ENCODE measurements at places on chromosomes 2 and 18.

DNA sequence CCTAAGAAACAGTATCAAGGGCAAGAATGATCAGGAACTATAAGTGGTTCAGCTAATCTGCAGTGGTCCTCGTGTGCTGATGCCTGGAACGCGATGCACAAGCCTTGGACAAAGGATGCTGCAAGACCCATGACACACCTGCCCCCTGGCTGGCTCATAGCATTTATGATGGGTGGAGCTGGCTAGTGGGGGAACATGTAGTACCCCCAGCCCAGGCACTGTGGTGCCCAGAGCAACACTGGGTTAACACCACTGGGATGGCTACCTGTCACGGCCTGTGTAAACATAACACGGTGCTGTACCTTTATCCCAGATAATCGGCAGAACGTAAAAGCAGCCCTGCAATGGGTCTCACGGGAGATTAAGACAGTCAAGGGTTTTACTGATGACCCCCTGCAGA lies 60.3 kb upstream of the PEX13 start:
- no peak for DNase-seq

GRCh38 chr2:47034973-47035609 lies 119.5 kb upstream of the MCFD2 start:
- peak; percentile 88 for DNase-seq

DNA sequence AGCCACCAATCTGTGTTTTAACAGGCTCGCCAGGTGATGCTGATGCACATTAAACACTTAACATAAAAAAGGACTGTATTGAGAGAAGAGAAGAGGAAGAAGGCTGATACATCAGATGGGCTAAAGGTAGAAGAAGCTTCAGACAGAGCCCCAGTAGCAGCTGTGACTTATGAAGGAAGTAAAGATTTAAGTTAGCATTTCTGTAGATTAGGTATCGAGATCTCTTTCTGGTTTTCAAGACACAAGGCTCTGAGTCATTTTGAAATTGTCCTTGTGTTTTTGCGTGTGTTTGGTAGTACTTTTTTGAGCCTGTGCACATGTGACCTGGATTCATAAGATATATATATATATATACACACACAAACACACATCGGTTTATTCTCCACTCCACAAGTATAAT lies 40.6 kb upstream of the GCFC2 start:
- DNase-seq, result no peak

DNA sequence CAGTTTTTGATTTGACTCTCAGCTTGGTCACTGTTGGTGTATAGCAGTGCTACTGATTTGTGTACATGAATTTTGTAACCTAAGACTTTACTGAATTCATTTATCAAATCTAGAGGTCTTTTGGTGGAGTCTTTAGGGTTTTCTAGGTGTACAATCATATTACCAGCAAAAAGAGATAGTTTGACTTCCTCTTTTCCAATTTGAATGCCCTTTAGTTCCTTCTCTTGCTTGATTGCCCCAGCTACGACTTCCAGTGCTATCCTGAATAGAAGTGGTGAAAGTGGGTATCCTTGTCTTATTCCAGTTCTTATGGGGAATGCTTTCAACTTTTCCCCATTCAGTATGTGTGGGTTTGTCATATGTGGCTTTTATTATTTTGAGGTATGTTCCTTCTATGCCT lies 312.9 kb upstream of the REV1 start:
- DNase-seq, result peak; percentile 10

- no peak for DNase-seq
Measured at GRCh38 chr2:176812246-176812775, 400.3 kb upstream of the HNRNPA3 start.

- DNase-seq, result peak; percentile 87
Measured at GRCh38 chr2:219344751-219345430, 12.3 kb upstream of the RESP18 start.

- DNase-seq, result no peak
Measured at GRCh38 chr2:152115952-152116351, 17.1 kb upstream of the CACNB4 start.

DNA sequence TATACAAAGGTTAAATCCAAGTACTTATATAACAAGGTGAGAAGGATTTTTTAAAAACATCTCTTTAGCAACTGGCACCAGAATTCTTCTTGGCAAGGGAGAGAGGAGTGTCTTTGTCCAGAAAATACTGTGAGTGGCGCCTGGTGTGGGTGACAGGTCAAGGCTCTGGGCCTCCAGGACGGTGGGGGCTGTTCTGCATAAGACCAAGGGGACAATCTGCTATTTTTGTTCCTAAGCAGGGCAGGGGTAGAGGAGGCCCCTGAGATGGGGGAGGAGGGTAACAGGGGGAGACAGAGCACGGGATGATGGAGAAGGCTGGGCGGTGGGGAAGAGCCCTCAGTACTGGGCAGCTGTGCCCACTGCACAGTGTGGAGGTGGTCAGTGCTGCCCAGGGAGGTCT lies 51.6 kb upstream of the TAF1B start:
- DNase-seq, result no peak

DNA sequence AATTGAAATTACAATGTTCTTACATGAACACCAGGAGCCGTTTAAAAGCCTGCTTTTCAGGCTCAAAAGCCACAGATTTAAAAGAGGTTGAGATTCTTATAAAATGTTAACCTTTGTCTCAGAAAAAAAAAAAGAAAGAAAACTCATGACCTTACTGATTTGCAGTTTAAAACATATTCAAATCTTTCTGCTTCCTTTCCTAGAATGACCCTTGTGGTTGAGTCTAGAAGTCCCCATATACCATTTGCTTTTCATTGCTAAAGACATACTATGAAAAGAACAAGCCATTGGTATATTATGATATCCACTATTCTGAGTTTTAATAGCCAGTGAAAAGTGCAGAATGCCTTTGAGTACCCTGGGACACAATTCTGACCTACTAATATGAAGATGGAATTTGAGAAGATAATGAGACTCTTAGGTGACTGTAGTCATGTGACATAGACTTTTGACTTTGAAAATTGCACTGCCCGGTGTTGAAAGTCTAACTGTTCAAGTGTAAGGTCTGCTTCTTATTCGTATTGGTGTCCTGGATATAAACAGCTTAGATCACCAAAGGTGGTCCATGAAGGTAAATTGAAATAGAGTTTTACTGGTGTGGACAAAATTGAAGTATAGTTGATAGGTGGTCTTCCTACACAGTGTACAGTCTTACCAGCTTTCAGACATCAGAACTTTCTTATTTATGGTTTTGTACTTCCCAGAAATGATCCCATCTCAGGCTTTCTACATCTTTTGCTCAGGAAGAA lies 117.0 kb downstream of the DOCK10 start:
- no peak for DNase-seq

DNA sequence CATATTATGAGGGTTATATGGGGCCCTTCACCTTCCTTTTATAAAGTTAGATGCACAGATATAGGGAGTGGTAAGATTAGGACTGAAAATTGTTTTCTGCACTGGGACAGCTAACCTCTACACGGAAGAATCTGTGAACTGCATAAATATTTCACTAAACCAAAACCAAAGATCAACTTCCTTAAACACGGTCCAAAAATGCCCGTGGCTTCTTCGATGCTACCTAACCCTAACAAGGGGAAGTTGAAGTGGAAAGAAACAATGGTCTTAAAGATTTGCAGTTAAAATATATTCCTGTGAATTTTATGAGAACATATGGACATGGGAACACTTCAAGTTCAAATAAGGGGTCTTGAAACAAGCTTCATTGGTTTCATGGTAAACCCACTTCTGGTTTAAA lies 33.3 kb upstream of the PAX3 start:
- DNase-seq, result no peak

DNA sequence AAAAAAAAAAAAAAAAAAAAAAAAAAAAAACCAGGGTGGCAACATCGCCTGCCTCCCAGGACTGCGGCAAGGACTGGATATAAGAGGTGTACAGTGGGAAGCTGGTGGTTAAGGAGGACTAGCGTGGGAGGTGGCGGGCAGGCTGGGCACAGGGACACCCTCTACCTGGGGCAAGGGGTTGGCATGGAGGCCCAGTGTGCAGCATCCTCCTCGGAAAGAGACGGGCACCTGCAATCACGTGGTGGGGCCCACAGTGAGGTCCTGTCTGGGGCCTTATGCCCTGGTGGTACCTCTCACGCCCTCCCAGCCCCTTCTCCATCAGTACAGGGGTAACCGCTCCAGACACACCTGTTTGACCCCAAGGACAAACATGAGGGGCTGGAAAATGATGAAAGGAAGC lies 27.9 kb downstream of the PXDN start:
- no peak for DNase-seq

GRCh38 chr2:129170570-129170969 lies 808.9 kb upstream of the RAB6C start:
- no peak for DNase-seq

DNA sequence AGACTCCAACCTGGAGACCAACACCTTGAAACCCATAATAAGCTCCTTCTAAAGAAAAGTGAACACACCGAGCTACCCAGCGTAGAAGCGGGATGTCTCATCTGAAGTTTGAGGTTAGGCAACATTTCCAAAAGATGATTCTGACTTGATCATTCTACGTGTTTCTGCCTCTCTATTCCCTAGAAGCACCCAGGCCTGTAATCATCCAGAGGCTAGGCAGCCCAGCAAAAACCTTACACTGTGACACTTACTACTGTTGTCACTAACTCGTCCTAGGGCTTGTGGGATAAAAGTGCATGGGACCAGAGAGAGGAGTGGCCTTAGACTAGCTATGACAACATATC lies 1.4 kb downstream of the ZBTB14 start:
- peak; percentile 24 for DNase-seq

- no peak for DNase-seq
Measured at GRCh38 chr2:149119368-149119767, 80.9 kb downstream of the LYPD6B start.

GRCh38 chr18:79588636-79589481 lies 90.7 kb upstream of the CTDP1 start:
- DNase-seq, result no peak

DNA sequence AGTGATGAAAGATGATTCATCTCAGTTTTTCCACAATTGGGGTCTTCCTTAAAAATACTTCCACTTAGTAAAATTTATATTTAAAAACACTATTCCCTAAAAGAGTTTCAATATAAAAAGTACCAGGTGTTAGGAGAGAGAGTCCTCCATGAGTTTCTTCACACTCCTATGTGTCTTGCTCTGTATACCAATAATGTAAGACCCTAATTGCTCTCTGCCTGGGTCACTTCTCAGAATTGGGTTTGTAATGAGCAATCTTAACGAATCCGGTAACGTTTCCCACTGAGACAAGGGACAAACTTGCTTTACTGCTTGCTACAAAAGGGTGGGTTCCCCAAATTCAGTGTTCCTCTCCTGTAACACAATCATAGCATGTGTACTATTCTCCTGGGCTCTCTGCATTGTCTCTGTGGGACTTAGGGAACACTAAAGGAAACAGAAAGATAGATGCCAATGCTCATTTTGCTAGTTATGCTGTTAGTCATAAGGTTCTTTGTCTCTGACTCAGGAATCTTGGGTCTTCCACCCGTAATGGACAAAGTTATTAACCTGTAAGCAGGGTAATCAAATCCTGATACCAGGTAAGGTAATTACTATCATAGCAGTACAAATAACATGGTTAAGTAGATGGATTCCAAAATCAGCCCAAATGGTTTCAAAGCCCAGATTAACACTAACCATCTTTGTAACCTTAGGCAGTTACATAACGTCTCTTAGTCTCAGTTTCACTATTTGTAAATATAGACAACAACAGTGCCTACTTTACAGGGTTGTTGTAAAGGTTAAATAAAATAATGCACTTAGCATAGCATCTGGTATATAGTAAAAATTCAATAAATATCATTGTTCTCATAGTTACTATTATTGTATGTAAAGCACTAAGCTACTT lies 46.3 kb downstream of the ITSN2 start:
- DNase-seq, result peak; percentile 39

DNA sequence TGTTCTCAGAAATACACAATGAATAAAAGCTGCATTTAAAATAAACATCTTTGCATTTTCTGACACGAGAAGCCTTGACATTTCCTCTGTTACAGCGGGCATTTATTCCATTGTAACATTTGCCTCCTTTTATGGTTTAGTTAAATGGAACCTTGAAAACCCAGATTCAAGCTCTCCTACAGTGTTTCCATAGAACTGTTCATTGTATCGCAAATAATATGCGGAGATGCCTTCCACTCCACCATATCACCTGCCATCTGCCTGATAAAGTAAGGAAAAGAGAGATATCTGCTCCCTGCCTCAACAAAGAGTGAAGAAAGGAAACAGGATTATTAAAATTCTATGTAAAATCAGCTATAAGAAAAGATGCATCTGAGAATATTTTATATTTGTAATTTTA lies 69.8 kb downstream of the CDH19 start:
- no peak for DNase-seq

- DNase-seq, result no peak
Measured at GRCh38 chr2:201774546-201774945, 6.2 kb downstream of the ALS2 start.

Data from suppressor macrophage treated with lipopolysaccharide for 4 hours (primary cell).